ENCODE measurements at places on chromosomes 3 and 15.

DNA sequence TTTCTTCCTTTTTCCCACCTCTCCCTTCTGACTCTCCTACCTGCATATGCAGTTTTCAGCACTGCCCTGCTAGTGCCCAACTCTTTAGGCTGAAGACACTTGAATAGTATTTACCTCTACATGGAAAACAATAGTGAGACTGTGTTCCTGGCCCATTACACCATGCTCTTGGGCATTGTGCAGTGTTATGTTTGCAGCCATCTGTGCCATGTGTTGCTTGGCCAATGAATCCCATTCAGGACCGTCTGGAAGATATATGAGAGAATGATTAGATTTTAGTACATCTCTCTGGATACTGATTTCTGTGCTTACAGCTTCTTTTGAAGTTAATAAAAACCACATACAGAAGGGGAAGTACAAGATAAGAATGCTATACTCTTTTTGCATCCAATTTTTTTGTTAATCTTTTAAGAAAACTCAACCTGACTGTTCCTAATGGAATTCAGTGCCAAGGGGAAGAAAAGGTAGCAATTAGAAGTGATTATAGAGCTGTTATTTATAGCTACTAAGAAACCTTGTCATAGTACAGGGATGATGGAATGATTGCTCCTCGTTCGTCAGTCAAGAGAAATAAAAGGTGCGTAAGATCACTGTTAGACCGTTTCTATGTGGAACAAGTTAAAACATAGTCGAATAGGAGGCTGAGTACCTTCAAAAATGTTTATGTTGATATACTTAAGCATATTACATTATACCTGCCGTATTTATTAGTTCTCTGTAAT lies 58.9 kb downstream of the TMEM41A start:
- DNase-seq, result peak; percentile 8

DNA sequence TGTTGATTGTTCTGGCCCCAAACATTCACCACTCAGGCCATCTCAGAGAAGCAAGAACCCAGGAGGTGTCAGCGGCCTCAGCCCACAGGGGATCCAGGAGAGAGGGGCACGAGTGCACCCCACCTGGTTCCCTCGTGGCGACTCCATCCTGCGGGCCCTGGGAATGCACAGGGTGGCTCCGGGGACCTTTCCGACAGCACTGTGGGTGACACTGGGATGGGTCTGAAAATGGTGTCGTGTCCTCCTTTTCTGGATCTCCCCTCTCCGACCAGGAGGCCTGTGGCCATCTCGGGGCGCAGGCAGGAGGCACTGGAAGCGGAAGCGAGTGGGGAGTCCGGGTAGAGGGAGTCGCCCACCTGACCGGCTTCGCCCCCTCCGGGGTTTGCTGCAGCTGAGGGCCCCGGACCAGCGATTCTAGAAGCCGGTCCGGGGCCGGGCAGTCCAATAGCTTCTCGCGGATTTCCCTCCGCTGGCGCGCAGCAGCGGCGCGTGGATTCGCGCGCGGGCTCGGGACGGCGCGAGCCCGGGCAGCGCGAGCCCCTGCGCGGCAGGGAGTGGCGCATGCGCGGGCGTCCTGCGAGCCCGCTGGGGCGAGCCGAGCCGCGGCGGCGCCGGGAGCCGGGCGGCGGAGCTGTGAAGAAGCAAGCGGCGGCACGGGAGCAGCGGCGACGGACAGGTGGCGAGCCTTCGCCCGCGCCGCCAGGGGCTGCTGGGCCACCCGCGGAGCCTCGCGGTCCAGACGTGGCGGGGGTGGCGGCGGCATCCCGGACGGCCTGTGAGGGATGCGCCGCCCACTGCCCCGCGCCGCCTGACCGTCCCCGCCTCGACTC lies at the start of gene DOCK3:
TSS of gene DOCK3 (plus strand) at position 579 of the 830 bp plus-strand sequence. CDS start 337 bp downstream, outside the sequence.
- DNase-seq, result no peak

GRCh38 chr3:70426071-70426470 lies 113.6 kb upstream of the MDFIC2 start:
- DNase-seq, result no peak

GRCh38 chr3:107025961-107026360 lies 351.3 kb upstream of the CCDC54 start:
- DNase-seq, result no peak

- DNase-seq, result no peak
Observed at GRCh38 chr3:112966633-112967032, 8.3 kb downstream of the CD200R1 start.

DNA sequence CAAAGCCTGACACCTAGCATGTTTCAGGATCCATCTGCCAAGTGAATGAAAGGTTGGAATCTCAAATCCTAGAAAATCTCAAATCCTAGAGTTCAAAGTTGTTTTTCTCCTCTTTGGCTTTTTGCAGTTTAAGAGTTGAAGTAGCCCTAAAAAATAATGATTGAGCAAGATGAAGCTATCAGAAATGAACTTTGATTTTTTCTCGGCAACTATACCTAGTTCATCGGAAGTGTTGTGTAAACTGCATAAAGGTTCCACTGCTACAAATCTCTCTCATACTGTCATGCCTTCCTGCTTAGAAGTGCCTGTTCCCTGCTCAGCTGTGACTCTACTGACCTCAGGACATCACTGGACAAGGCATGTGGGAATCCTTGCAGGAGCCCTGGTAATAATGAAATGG lies 35.8 kb upstream of the FOXB1 start:
- no peak for DNase-seq

- DNase-seq, result no peak
Observed at GRCh38 chr3:37825744-37826400, 35.8 kb upstream of the CTDSPL start.

GRCh38 chr3:141928631-141929270 lies 52.3 kb downstream of the ATP1B3 start:
- no peak for DNase-seq

DNA sequence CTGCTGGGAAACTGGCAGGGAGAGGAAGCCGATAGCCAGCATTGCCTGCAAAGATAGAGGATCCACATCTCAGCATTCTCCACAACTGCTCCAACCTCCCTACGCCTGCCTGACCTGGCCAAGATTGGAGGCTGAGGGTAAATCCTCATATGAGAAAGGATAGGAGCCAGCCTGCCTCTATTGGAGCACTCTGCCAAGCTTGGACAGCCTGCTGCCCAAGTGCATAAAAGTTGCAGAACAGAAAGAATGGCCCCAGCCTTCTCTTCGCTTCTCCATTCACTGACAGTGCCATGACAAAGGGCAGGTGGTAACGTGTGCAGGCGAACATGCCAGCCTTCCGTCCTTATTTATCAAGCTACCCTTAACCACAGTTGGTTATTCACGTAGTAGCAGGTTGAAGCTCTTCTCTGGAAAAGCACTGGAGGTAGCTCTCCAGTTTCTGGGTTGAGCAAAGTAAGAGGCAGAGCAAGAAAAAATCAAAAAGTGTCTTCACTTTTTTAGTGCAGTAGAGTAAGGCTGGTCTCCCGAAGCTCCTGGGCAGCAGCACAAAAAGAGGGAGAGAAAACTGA lies 4.3 kb downstream of the BMF start:
- no peak for DNase-seq

DNA sequence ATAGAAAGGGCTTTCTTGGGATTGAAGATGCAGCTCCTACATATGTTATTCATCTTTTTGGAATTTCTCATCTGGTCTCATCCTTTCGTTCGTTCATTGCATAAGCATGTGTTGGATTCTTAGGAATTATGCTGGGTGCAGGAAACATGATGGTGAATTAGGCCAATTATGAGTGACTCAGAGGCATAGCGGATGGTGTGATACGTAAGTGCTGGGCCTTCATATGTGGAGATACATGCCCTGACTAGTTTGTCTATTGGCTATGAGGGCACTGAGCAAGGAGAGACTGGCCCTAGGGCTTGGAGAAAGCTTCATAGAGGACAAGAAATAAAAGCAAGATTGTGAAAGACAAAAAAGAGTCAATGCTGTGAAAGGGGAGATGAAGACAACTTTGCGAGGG lies 235.1 kb downstream of the MYRIP start:
- no peak for DNase-seq

DNA sequence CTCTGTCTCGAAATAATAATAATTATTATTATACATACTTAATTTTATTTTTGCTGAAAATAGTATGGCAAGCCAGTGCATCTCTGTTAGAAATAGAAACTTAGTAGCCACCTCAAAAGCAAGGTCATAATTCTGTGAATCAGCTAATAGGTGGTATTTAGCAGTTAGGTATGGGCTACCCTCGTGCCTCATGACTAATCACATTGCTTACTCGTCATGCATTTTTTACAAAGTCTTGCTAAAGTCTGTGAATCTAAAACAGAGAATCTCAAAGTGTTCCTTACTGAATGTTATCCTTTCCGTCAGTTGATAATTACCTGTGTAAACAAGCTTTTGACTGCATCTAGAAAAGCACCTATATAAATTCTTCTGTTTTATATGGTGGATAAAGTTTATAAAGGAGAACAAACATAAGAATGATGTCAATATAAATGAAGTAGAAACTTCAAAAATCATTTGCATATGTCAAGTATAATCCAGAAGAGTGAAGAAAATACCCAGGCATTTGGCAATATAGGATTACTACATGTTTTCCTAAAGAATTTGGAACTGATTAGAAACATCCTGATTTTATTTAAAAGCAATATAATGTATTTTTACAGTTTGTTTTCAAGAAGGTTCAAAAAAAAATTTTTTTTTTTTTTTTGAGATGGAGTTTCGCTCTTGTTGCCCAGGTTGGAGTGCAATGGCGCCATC lies 6.2 kb downstream of the PPARG start:
- DNase-seq, result no peak

DNA sequence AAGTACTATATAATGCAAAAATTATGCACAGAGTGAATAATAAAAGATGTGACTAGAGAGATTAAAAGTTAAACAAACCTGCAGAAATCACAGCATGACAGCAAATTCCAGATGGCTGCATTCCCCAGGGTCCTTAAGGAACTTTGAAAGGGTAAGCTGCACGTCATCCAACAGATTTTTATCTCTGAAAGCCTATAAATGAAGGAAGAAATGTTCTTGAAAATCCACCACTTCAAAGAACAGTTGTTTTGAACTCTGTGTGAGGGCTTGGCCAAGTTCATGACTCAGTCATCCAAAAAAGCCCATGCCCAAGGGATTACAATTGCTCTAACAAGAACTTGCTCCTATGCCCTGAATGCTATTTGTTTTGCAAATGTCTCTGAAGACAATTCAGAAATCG lies 603.6 kb downstream of the PLOD2 start:
- peak; percentile 86 for DNase-seq

GRCh38 chr3:146692254-146692653 lies 87.1 kb upstream of the PLSCR5 start:
- no peak for DNase-seq

DNA sequence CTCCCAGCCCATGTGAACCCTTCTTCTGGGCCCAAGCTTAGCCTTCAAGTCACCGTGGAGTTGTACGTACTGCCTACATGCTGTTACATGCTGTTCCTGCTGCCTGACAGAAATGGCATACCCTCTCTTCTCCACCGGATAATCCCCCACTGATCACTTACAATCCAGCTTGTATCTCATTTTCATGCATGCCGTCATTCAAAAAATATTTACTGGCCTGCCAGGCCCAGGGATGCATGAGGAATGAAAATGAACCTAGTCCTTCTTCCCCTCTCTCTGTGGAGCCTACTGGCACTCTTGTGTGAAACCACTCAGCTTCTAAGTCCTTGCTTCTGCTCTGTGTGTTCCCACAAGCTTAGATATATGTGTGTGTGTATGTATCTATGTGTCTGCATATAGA lies 60.6 kb downstream of the WNT5A start:
- no peak for DNase-seq

GRCh38 chr3:33278163-33278562 lies 921 bp downstream of the FBXL2 start:
- peak; percentile 13 for DNase-seq

DNA sequence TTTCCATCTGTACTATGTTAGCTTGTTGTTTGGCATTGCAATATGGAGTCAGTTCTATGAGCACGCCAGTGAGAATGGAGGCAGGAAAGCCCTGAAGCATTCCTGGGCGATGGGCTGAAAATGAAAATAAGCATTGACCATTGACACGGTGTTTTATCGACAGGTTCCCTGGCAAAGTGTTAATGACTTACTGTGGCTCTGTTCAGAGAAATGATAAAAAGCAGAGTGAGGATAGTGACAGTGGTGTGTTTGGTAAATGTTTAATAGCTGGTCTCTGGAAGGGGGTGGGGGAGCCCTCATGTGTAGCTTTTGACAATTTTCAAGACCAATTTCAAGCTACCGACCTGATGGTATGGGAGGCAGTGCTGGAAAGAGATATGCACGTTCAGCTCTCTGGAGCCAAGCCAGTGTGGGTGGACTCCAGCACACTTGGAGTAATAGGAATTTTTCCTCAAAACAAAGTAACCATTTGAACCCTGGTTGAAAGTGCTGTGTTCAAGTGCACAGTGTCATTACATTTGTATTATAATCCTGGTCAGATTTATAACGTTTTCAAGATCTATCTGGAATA lies 341.7 kb upstream of the ROBO2 start:
- no peak for DNase-seq

GRCh38 chr3:20575146-20575545 lies 389.1 kb upstream of the SGO1 start:
- DNase-seq, result no peak

GRCh38 chr3:18989237-18989795 lies 159.0 kb upstream of the KCNH8 start:
- DNase-seq, result no peak

DNA sequence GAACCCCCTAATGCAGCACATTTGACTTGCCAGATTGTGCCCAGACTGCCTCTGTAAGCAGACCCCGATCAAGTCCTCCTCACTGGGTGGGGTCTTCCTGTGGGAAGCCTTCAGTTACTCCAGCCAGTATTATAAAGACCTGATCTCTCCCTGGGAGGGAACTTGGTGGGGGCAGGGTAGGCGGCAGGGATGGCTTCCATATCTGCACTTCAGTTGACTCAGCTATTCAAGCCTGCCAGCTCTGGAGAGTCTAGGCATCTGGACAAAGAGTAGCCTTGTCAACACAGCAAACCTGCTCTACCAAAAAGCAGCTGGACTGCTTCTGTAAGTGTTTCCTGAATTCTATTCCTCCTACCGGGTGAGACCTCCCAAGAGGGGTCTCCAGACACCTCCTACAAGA lies 21.0 kb upstream of the SLC25A38 start:
- no peak for DNase-seq

GRCh38 chr15:67406257-67406861 lies 114.6 kb upstream of the C15orf61 start:
- no peak for DNase-seq

GRCh38 chr3:64262574-64263114 lies 37.4 kb upstream of the PRICKLE2 start:
- no peak for DNase-seq

DNA sequence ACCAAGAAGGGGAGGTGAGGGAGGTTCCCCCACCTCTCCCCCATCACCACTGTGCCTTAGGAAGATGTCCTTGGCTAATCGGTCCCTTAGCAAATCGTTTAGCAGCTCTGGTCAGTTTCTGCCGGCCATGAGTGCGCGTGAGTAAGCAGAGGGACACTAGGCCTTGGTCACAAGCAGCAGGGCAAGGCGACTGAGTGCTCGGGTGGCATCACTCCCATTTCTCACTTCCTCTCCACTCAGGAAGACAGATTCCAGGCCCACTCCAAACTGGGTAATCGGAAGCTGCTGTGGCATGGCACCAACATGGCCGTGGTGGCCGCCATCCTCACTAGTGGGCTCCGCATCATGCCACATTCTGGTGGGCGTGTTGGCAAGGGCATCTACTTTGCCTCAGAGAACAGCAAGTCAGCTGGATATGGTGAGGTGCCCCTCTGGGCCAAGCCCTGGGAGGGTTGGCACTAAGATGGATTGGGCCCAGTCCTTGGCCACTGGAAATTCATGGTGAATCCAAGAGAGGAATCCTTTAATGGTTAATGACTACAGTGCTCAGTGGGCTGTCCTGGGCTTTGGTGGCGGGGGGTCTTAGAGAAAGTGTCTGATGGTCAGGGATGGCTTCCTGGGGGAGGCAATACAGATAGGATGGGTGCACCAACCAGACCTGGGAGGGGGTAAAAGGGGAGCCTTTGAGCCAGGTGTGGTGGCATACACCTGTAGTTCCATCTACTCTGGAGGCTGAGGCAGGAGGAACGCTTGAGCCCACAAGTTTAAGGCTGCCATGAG lies 4.0 kb downstream of the PARP3 start:
- no peak for DNase-seq

Measured in NCI-H524 treated with DMSO at 0.1 percent for 48 hours (cell line).